ENCODE measurements at places on chromosomes 7 and 10. TPM values are rescaled to one million over a fixed set of nuclear protein-coding genes. Genes with fewer than 3 reads are reported as not detected.

GRCh38 chr7:8605221-8605620, 171.8 kb downstream of the NXPH1 start:
- no peak for DNase-seq

DNA sequence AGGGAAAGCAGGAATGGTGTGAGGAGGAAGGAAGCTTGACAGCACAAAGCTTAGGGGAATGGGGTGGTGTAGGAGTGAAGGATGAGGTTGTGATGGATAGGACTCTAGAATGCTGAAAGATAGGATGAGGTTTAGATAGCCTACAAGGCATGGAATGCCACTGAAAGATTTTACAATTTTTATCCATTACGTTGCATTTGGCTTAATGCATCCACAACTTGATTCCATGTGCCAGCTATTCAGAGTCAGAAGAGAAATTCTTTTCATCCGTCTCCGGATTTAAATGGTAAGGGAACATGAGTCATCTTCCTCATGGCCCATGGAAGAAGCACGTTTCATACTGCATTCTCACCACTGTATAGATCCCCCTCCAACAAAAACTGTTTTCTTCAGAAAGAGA, 212.4 kb upstream of the BMPER start:
- DNase-seq = no peak

DNA sequence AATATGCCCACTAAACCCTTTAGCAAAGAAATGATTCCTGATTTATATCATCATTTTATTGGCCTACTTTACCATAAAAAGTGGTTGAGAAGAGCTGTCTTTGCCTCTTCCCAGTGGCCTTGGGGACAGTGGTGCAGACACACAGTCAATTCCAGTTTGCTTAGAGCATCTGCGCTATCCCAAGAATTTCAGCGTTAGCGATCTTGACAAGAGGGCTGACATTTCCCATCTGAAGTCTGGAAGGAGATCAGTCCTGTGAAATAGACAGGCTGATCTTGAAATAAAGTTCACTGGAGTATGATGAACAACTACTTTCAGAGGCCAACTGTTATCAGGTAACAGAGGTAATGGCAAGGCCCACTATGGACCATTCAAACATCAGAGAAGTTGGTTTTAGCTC, 475.3 kb upstream of the NRP1 start:
- no peak for DNase-seq

GRCh38 chr10:111017098-111017497, 59.7 kb upstream of the ADRA2A start:
- no peak for DNase-seq

- no peak for DNase-seq
Observed at GRCh38 chr10:117390420-117390819, 15.2 kb upstream of the PDZD8 start.

DNA sequence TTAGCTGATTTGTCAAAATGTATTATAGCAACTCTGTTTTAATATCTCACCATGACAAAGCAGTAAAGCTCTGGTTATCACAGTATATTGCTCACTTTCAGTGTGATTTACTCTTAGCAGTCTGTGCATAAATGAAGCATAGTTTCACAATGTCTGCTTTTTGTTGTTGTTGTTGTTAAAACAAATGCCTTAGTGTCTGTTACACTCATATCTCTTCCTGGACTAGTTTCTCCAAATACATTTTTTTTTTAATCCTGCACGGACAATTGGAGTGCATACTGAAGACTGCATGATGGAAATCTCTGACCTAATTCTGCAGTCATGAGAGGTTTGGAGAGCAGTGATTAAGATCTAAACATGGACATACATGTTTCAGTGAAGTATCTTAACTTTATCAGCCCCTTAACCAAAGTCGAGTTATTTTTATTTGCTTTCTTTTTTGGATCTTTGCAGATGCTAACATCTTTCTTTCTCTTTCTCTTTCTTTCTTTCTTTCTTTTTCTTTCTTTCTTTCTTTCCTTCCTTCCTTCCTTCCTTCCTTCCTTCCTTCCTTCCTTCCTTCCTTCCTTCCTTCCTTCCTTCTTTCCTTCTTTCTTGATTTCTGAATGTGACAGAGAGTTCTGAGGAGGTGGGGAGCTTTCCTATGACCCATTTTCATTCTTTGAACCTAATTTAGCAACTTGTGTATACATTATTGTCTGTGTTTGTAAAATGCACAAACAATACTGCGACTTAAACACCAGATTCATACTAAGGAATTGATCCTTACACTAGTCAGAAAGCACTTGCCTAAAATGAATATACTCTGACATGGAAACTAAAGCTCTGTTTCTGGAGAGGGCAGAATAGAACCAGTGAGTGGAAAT, 161.5 kb upstream of the AGR3 start:
- no peak for DNase-seq

DNA sequence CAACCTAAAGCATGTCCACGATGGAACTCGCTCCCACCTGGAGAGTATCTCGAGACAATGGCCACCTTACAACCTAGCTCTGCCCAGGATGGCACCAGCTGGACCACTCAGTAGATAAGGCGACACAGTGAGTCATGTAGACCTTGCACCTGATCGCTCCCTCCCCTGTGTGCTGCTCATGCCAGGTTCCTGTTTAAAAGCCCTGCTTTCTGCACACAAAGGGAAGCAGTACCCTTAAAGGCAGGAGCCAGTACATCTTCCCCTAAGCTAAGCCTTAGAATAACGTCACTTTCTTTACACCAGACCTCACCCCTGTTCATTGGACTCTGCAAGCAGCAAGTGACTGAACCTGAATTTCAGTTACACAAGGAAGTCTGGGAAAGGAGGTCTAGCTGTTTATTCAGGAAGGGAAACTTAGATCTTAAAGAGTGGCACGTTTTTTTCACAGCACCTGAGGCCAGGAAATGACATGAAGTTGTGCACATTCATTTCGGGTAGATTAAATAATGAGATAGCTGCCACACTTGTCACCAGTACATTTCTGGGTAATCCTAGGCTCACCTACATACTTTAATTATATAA, 117.9 kb downstream of the MTPAP start:
- DNase-seq = no peak

DNA sequence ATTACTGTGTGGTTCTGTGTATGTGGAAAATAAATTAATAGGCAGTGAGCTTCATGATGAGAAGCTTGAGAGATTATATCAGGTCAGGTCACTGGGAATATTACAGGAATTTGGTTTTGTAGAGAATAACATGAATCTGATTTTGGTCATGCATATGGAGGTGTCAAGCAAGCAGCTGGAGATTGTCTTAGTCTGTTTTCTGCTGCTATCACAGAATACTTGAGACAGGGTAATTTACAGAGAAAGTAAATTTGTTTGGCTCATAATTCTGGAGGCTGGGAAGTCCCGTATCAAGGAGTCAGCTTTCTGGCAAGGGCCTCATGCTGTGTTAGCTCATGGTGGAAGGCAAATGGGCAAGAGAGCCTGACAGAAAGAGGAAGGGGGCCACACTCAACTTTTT, 120.7 kb upstream of the FAM3C start:
- no peak for DNase-seq

- DNase-seq = no peak
Observed at GRCh38 chr10:73517166-73517888, 21.5 kb upstream of the PPP3CB start.

GRCh38 chr7:159064121-159064815, 80.4 kb downstream of the VIPR2 start:
- DNase-seq = no peak

GRCh38 chr7:96824686-96825085, 115.0 kb upstream of the SEM1 start:
- no peak for DNase-seq

- no peak for DNase-seq
Observed at GRCh38 chr7:32436146-32436928, 53.8 kb downstream of the LSM5 start.

GRCh38 chr7:141562972-141563371, 11.8 kb downstream of the AGK start:
- no peak for DNase-seq

DNA sequence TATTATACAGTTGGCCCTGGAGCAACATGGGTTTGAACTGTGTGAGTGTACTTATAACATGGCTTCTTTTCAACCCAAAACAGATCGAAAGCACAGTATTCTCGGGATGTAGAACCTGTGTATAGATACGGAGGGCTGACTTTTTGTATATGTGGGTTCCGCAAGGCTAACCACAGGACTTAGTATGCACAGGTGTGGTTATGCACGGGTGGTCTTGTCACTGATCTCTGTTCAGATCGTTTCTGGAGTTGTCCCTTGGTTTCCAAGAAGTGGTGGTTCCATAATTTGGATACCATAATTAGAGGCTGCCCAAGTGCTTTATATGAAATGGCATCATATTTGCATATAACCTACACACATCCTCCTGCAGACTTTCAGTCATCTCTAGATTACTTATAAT, 10.9 kb upstream of the BHLHA15 start:
- DNase-seq = no peak

- DNase-seq = no peak
Observed at GRCh38 chr7:2968176-2968575, 75.5 kb downstream of the CARD11 start.

GRCh38 chr10:536371-536925, 153.0 kb downstream of the DIP2C start:
- no peak for DNase-seq

GRCh38 chr7:115789901-115790300, 240.7 kb downstream of the TFEC start:
- peak; percentile 7 for DNase-seq

DNA sequence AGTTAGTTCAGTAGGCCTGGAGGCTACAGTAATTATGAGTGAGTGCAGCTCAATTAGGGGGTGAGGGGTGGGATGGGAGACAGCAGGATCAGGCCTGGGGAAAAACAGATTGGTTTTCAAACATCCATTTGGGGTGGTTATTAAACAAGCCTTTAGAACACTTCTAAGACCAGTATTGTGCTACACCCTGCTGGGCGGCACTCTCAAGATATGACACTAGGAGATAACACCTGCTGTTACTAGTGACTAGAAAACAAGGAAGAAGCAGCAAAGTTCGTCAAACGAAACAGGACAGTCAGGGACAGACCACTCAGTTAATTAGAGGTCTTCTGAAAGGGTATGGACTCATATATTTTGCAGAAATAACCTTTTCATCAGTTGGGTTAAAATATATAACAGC, 353.6 kb downstream of the PTEN start:
- DNase-seq = no peak

DNA sequence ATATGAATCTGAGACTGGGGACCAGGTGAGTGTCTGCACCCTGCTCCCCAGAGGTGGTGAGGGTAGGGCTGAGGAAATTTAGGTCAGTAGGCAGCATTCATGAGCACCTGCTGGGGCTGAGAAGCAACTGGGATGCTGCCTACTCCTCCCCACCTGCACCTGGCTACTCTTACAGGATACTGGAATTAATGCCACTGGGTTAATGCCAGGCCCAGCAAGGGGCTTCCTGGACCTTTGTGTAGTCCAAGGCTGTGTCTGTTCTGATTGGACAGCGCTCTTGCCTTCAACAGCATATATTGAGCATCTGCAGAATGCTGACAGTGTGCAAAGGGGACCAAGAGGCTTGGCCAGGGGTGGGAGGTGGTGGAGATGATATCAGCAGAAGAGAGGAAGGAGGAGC, 32.1 kb downstream of the ADCYAP1R1 start:
- DNase-seq = no peak

- no peak for DNase-seq
Observed at GRCh38 chr7:139982927-139983920, 79.5 kb downstream of the PARP12 start.

GRCh38 chr7:139825666-139826290, 3.3 kb upstream of the TBXAS1 start:
- DNase-seq = no peak

DNA sequence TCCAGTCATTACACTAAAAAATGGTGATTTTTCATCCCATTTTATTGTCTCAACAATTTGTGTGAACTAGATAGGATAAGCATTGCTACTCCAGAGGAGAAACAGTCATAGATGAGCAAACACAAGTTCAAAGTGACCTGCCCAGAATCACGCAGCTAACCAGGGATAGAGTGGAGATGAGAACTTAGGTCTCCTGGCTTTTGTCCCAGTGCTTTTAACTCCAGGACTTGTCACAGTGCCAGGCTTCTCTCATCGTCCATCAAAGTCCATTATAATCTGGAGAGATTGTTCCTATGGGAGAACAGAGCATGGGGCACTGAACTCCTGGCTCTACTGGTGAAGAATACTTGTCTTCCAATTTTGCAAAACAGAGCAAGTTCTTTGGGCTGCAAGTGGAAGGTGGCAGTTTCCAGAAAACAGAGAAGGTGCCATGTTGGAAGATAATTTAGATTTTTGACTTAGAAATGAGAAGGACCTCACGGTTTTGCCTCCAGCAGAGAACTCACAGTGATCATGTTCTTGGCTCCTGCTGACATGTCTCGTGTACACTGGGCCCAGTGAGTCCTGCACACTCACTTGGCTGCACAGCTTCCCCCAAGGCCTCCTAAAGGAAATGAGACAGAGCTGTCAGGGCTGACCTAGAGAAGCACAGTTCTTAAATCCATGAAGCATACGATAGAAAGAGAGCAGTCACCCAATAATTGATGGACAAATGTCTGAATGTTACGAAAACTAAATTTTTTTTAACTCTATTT, 322.9 kb upstream of the NRP1 start:
- no peak for DNase-seq

DNA sequence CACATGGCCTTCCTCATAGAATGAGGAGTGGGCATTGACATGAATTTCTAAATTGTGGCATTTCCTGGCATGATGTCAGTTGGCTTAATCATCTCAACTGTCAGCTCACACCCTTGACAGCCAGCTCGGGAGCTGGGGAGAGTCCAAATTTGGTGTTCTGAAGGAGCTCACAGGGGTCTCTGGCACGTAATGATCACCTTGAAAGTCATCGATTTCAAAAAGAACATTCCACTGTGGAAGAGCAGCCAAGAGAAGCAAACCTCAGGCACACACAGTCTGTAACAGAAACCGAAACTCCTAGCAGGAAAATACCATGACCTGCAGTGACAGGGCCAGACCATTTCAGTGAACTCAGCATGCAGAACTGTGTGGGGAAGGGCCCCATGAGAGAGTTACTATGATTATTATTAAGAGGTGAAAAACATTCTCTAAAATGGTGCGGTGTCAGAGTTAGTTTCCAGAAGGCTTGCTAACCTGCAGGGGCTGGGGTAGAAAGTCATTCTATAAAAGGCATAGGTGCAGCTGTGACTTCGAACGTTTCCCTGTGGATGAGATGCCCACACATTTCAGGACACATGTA, 26.4 kb upstream of the KLF6 start:
- DNase-seq = no peak

GRCh38 chr7:27739909-27740448, at the start of gene TAX1BP1:
TSS of gene TAX1BP1 (plus strand) at chr7:27740162. CDS start at chr7:27748525, 8,363 bp downstream.
- peak; percentile 97 for DNase-seq

PTPRZ1 gene
- 1.9 TPM for polyA plus RNA-seq

NPFFR1 gene
- polyA plus RNA-seq = 0.10 TPM

CCDC146 gene
- polyA plus RNA-seq = 6.8 TPM

NANOS1 gene
- 7.0 TPM for polyA plus RNA-seq

PALD1 gene
- 2.2 TPM for polyA plus RNA-seq

CPED1 gene
- 54.1 TPM for polyA plus RNA-seq

OPALIN gene
- 0.02 TPM for polyA plus RNA-seq

HOXA2 gene
- polyA plus RNA-seq = 0.73 TPM

ANXA11 gene
- polyA plus RNA-seq = 372 TPM

EVX1 gene
- polyA plus RNA-seq = not detected

TSPAN15 gene
- 5.1 TPM for polyA plus RNA-seq

XRCC2 gene
- polyA plus RNA-seq = 0.69 TPM

PKD2L1 gene
- 0.02 TPM for polyA plus RNA-seq

GRM8 gene
- polyA plus RNA-seq = 0.58 TPM

PPP1R17 gene
- not detected for polyA plus RNA-seq

All from ovary (tissue), 10 donors.